Stimulated activated CD8-positive, alpha-beta memory T cell treated with anti-CD3 and anti-CD28 coated beads, Interleukin-4, amount 100 ng/mL, for 24 hours (primary cell): ENCODE measurements at places on chromosomes 11 and 22.
A peak's percentile ranks its signal among the peaks of the same experiment; 100 is the strongest.

DNA sequence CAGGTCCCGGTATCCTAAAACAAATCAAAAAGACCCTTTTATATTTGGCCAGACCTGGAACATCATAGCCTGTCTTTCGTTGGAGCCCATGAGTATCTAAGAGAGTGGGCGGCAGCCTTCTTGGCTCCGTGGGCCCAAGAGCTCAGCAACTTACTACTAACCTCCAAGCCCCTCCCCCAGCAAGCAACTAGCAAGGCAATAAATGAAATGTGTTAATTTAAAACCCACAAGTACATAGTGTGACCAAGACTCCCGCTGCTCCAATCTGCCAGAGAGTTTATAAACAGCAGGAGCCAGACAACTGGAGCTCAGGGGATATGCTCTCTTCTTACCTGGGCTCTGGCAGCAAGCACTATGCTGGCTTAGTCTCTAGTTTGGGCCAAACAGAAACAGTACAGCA is 40.8 kb upstream of the CYP2D6 start:
- no peak for DNase-seq

DNA sequence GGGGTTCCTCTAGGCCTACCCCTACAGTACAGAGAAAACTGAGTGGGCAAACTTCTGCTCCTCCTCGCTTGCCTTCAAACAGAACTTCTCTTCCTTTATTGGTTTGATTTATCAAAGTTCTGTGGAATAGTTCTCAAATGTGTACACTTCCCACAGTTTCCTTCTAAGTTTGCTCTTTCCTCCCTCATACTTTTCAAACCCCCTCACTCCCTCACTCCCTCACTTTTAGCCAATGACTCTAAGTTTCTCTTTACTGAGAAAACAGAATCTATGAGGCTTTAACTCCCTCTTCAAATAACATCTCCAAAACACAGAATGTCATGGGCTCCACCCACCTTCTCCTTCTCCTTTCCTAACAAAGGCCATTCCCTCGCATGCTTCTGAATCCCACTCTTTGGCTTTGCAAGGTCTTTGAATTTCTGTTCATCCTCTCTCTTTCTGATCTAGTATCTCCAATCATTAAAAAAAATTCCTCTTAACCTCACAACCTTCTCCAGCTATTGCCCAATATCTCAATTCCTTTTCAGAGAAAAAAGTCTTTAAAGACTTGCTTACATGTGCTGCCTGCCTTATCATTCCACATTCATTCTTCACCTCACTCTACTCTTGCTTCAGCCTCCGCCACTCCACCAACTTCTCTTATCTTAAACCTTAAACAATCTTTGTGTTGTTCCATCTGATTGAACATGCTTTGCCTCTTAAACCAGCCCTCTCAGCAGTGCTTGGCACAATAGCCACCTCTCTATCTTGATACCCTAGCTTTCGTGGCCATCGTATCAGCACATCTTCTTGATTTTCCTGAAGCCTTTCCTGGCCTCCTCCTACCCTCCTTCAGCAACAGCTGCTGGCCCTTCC is 57.2 kb downstream of the DDI1 start:
- DNase-seq: no peak

DNA sequence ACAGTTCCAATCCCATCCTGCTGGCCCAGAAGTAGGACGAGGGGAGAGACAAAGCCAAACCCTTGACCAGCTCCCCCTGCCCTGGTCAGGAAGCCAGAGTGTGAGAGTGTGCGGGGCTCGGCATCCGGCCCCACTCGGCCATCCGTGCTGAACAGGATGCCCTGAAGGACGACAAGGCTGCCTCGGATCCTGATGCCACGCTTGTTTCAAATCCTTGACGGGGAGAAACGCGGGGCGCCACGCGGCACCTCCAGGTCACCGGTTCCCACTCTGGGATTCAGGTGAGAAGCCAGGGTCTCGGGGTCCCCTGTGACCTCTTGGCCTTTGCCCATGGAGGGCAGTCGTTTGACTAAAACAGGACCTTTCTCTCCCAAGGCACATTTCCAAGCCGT is 167.8 kb downstream of the BRD1 start:
- DNase-seq: no peak

DNA sequence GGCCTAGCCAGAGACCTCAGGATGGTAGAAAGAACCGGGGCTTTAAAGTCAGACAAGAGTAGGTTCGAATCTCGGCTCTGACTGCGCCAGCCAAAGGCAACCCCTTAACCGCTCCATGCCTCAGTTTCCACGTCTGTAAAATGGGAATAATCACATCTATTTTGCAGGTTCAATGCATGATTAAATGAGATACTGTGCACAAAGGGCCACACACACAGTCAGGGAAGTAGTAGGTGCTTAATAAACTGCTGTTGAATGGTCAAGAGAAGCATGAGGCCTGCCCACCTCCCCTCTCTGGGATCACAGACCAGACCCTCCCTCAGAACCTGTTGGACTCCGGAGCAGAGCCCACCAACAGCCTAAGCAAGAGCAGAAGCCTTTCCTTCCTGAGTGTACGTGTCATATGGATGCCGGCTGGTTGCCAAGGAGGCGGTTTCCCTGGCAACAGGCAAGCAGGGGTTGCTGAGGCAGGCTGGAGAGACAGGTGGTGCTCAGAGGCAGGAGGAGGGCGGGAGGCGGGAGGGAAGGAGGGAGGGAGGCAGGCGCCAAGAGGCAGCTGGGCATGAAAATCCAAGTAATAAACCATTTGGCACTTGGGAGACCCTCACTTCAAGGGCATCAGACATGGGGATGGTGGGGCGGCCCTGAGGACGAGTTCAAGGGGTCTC is 43.9 kb downstream of the NFAM1 start:
- no peak for DNase-seq

- peak; percentile 70 for DNase-seq
Measured at GRCh38 chr11:65884716-65885092, 3.6 kb downstream of the FIBP start.

DNA sequence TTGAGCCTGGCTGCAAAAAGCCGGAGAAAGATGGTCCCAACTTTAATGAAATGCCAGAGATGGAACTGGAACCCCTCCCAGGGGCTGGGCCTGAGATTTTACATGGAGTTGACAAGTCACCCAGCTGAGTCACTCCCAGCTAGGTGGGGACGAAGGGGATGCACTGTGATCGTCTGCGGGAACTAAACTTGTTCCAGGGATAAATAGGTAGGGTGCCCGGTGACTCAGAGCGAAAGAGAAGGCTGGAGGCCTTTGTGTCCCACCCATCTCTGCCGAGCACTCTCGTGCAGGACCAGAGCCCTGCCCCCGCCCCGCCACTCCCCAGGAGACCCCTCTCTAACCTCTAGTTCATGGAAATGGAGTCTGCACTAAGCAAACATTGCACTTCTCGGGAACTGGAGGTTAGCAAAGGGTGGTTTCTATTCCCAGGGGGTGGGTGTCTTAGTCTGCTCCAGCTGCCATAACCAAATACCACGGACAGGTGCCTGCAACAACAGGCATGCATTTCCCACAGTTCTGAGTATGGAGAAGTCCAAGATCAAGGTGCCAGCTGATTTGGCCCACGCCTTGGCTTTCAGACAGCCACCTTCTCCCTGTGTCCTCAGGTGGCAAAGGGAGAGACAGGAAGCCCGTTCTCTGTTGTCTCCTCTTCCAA is 60.7 kb upstream of the FADD start:
- no peak for DNase-seq

GRCh38 chr11:48032721-48033120 is 52.4 kb downstream of the PTPRJ start:
- no peak for DNase-seq

- no peak for DNase-seq
Measured at GRCh38 chr11:118917481-118918127, 8.1 kb downstream of the BCL9L start.

DNA sequence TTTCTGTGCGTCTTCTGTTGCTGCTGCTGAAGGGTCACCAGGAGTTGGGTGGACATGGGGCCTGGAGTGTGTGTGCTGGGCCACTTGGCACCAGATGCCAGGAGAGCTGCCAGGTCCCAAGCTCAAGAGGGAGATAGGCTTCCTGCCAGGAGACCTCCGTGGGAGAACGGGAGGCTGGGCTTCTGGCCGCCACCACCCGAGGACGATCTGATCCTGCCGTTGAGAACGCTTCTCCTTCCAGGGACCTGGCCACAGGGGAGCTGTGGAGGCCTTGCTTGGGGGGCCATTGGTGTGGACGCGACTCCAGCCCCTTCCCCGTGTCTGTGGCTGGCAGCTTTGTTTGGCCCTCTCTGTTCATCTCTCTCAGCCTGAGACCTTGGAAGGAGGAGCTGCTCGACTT is 2.4 kb downstream of the BRSK2 start:
- DNase-seq: no peak

DNA sequence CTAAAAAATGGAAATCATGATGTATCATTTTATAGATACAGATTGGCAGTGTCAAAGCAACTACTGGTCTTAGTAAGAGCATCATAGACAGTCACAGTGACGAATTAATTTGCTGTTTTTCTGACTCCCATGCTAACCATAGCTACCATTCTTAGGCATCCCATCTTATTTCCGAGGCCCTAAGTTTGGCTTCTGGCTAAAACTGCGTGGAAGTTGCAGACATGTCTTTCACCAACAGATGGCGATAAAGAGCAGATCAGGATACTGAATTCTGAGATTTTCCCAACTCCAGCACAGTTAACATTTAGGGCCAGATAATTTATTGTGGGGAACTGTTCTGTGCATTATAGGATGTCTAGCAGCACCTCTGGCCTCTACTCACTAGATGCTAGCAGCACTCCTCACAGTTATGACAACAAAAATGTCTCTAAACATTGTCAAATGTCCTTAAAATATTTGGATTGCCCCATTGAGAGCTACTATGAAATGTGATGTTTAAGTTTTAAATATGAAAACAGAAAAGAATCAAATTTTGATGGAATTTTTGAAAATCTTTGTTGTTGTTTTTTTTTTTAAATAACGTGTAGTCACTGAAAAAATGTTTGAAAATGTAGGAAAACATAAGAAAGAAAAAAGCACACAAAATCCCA is 16.3 kb downstream of the OR2AG2 start:
- no peak for DNase-seq

DNA sequence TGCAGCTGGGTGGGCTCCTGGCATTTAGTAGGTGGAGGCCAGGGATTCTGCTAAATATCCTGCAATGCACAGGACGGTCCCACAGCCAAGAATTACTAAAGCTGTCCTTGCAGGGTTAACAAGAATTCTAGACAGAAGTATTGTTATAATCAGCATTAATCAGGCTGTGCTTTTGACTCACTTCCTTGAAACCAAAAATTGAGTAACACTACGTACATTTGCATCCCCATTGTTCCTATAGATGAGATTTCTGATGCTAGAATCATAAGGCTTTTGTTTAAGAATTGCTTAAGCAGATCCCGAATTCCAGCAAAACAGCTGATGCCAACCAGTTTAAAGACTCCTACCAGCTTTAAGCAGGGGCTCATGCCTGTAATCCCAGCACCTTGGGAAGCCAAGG is 11.4 kb downstream of the SLC6A5 start:
- no peak for DNase-seq

- DNase-seq: no peak
Measured at GRCh38 chr11:67404515-67405195, 772 bp downstream of the TBC1D10C start.

DNA sequence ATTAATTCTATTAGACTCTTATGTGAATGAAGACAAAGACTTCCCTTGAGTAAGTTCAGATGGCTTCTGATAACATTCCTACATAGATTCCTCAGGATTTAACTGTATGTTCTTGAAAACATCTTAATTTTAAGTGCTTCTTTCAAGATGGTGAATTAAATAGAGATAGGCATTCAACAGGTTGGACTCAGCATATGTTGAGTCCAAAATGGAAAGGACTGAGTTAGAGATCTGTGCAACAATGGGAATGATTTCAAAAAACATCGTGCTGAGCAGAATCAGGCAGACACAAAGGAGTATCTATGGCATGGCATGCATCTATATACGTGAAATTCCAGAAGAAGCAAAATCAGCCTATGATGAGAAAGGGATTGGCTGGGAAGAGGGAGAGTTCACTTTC is 36.2 kb downstream of the ZNF195 start:
- no peak for DNase-seq

- DNase-seq: no peak
Measured at GRCh38 chr11:7585816-7586215, 72.0 kb downstream of the PPFIBP2 start.

DNA sequence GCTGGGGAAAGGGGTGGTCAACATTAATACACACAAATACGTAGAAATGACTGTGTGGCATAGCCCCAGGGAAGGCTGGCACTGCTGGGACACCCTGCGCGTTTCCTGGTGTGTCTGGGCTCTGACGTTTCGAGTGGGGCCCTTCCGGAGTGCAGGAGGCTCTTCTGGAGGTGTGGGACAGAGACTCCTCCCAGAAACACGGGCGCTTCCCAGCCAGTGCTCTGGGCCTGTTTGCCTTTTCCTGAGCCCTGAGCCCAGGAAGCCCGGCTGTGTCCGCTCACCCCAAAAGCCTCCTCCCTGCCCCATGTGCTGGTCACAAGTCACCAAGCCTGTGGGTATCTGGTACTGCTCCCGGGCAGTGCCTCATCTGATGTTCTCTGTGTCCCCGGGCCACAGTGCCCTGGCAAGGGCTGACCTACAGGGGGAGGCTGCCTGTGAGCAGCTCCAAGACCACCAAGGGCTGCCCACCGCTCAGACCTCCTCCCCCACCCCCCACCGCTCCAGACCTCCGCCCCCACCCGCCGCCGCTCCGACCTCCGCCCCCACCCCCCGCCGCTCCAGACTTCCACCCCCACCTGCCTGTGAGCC is 1133.3 kb downstream of the BRD1 start:
- no peak for DNase-seq

DNA sequence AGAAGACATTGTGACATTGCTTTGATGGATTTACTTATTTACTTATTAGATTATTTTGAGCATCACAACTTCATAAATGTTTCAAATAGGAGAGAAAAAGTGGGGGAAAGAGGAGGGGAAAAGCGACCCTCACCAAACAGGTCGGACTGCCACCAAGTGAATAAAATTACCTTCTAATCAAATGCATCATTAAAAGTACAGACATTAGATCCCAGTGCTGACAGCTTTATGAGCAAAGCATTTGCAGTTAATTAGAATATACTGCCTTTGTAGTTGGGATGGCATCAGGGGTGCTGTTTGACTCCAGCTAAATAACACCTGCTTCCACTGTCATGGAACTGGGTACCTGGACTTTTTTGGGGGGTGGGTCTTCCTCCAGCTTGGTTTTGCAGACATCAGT is 299.6 kb downstream of the OPCML start:
- DNase-seq: no peak

DNA sequence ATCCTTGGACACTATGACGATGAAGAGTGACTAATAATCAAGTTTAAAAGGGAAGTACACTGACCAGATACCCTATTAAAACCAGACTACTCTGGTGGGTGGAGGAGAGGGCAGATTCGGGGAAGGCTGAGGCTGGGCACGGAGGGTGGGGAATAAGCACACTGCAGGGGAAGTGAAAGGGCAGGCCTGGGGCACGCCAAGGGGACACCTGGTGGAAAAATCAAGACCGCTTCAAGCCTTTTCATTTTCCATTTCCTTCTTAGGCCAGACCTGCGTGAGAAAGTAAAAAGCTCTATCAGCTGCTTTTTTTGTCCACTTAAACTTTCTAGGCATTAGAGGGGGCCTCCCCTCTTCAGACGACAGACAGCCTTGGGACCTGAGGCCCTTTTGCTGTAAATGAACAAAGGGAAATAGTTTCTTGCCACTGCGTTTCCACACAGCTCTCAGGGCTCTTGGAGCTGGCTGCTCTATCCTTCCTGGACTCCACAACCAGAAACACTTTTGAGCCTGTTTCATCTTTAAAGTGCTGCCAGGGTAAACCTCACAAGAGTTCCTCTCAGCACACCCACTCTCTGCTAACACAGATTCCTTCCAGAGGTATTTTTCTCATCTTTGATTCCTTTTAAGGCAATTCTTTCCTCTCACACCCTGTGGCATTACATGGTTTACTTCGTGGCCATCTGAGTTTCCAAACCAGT is 25.0 kb upstream of the SERPIND1 start:
- no peak for DNase-seq

- DNase-seq: no peak
Measured at GRCh38 chr22:28366856-28367255, 312.8 kb downstream of the TTC28 start.
